ENCODE measurements at places on chromosomes 16 and 17.
A peak's percentile ranks its signal among the peaks of the same experiment; 100 is the strongest.

DNA sequence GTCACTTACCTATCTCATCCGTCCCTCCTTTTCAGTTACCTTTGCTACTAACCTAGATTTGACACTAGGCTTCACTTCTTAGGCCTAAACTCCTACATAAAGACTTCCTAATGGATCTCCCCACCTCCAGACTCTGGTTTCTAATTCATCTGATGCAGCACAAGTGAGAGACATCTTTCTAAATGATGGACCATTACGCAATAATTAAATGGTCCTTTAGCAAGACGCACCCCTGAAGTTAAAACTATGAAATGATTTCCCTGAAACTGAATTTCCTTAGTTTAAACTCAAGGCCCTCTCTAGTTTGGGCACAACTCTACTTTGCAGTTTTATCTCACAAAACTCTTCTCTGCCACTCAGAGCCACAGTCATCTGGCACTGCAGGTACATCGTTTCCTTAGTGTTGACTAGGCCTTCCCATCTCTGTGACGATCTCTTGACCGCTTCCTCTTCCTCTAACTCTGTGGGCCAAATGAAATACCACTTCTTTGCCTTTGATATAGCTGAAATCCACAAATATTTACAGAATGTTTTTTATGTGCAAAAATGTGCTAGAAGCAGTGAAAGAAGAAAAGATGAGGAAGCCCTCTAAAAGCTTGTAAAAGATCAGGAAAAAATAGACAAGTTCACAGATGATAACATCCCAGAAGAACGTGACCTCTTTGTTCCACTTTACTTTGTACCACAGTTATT is 3.3 kb downstream of the SYNRG start:
- peak; percentile 24 for DNase-seq

DNA sequence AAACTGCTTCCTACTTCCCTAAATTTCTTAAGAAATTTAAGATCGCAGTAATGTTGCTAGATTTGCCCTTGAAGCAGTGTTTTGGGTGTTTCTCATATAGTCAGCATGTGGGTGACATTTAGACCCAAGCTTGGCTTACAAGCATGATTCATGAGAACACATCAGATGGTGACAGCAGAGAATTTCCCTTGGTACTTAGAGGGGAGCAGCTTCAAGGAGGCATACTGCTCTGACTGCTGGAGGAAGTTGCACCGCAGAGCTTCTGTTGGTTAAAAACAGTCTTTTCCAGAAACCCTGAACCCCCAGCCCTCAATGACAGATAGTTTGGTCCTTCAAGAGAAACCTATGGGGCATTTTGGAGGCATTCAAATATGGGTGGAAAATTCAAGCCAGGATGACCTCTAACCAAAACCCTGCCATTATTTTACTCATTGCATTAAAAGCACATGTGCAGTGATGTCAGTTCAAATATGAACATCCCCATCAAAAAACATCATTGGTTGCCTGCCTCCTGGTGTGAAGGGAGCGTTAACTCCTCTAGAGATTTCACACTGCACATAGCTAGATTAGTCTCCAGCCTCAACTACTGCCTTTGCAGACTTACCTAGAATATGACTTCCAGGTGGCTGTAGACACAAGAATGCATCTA is 201.5 kb upstream of the CACNG5 start:
- DNase-seq = peak; percentile 94

DNA sequence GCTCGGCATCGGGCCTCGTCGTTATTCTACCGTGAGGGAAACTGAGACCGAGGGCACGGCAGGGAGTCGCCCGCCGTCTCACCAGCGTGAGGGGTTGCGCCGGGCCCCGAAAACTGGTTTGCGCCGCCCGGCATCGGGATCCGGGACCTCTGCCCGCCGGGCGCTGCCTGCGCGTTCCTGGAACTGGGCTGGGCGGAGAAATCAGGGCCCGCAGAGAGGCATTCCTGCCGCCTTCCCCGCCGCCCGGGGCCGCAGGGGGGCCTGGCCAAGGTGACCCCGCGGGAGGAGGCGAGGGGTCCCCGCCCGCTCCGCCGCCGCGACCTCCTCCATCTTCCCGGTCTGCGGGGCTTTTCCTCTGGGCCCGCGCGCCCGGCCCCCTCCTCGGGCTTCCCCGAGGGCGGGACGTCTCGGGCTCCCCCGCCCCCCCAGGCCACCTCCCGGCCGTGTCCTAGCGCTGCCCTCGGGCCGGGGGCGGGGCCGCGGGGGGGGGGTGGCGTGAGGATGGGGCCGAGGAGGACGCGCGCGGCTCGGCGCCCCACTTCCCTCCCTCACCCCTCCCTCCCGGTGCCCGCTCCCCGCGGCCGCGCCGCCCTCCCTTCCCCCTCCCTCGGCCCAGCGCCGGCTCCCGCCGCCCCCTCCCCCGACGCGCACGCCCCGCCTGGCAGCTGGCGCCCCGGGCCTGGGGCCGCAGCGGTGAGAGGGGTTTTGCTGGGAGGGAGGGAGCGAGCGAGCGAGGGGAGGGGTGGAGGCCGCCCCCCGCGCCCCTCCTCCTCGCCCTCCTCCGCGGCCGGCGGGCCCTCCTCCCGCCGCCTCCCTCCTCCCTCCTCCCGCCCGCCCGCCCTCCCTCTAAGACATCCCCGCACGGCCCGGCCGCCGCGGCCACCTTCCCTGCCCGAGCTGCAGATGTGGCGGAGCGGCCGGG is at the start of gene GLIS2:
TSS of gene GLIS2 (plus strand) at position 882 of the 922 bp plus-strand sequence. CDS start 16,214 bp downstream, outside the sequence.
- no peak for DNase-seq

GRCh38 chr17:81349397-81350319 is 45.6 kb upstream of the BAHCC1 start:
- DNase-seq = no peak

- no peak for DNase-seq
These were observed 13.0 kb downstream of the PLA2G10 start for GRCh38 chr16:14681115-14681514.

DNA sequence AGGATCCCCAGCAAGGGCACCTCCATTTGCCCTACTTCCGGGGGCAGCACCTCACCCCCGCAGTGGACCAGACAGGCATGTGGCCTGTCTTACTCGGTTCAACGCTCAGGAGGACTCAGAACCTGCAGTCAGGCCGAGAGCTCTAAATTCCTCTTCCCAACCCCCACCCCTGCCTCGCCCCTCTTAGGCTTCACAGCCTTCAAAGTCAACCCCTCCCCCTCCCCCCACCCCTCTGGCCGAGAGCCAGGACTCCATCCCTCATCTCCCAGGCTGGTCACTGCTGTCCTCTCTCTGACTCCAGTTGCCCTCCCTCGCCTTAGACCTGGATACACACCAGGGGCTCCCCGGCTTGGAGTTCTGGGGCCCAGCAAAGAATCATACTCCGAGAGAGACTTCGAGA is 8.1 kb upstream of the HS3ST6 start:
- no peak for DNase-seq

GRCh38 chr17:40497695-40498094 is 3.7 kb downstream of the TNS4 start:
- no peak for DNase-seq

DNA sequence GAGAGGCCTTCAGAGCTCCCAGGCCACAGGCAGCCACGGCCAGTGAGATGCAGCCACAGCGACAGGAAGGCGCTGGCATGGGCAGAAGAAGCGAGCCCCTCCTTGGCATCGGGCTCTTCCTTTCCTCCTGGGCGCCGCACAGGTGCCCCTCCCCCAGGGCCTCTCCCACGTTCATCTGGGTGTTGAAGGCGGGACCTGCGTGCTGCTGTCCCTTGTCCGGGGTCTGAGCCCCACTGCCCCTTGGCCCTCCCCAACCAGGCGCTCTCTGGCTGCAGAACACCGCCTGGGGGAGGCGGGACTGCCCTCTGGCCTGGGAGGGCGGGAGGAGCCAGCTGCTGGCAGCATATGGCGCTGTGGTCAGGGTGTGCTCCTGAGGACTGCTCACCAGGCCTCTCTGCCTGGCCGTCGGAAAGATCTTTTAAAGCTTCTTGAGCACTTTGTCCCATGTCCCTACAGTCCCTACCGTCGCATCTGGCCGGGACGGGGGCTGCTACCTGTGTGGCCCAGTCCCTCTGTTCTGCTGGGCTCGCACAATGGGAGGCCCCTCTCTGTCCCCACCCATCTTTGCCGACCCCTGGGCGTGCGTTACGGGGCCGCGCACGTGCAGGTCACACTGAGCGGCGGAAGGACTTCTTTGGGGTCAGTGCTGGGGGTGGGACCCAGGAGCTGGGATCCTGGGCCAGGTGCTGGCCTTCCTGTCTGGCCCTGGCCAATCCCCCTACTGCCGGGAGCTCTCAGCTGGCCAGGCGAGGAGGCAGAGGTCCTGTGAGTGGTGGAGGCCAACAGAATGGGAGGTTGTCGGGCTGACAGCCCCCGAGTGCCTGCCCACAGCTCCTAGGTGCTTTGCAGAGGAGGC is 1.7 kb downstream of the SLC25A10 start:
- no peak for DNase-seq

GRCh38 chr16:29925105-29925756 is 795 bp downstream of the KCTD13 start:
- DNase-seq = peak; percentile 5

DNA sequence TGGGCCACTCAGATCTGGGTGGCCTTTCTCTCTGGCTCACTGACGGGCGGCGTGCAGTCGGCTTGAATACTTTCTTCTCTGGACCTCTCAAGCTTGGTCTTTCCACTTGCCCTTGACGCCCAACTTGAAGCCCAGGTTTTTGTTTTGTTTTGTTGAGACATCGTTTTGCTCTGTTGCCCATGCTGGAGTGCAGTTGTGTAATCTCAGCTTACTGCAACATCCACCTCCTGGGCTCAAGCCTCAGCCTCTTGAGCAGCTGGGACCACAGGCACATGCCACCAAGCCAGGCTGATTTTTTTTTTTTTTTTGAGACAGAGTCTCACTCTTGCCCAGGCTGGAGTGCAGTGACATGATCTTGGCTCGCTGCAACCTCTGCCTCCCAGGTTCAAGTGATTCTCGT is 22.7 kb upstream of the KIF19 start:
- DNase-seq = no peak

DNA sequence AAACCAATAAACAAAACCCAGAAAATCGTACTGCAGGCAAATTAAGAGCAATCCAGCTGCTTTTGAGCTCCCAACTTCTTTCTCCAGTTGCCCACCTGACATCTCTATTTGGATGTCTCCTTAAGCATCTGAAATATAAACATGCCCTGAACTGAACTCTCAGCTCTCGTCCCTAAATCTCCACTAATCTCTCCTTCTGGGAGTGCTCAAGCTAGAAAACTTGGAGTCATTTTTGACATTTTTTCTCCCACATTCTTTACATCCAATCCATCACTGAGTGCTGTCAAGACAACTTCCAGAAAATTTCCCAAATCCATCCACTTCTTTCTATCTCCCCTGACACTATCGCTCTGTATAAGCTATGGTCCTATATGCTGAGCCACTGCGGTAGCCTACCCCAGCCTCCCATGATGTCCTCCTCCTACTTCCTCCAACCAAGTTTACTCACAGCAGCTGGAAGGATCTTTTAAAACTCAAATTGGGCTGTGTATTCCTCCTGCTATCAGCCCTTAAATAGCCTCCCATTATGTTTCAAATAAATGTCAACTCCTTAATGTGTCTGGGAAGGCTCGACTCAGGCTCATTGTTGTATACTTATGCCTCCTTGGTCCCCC is 53.1 kb downstream of the HS3ST3B1 start:
- peak; percentile 25 for DNase-seq

- no peak for DNase-seq
These were observed 76.6 kb downstream of the ABCC6 start for GRCh38 chr16:16146380-16147315.

- DNase-seq = peak; percentile 20
These were observed 388 bp downstream of the OXLD1 start for GRCh38 chr17:81666092-81666341.

- no peak for DNase-seq
These were observed 7.5 kb upstream of the CEP131 start for GRCh38 chr17:81230043-81230820.

- DNase-seq = no peak
These were observed 85.1 kb downstream of the PRKCB start for GRCh38 chr16:23920899-23921298.

GRCh38 chr17:41772586-41773189 is 13.8 kb downstream of the JUP start:
- no peak for DNase-seq

DNA sequence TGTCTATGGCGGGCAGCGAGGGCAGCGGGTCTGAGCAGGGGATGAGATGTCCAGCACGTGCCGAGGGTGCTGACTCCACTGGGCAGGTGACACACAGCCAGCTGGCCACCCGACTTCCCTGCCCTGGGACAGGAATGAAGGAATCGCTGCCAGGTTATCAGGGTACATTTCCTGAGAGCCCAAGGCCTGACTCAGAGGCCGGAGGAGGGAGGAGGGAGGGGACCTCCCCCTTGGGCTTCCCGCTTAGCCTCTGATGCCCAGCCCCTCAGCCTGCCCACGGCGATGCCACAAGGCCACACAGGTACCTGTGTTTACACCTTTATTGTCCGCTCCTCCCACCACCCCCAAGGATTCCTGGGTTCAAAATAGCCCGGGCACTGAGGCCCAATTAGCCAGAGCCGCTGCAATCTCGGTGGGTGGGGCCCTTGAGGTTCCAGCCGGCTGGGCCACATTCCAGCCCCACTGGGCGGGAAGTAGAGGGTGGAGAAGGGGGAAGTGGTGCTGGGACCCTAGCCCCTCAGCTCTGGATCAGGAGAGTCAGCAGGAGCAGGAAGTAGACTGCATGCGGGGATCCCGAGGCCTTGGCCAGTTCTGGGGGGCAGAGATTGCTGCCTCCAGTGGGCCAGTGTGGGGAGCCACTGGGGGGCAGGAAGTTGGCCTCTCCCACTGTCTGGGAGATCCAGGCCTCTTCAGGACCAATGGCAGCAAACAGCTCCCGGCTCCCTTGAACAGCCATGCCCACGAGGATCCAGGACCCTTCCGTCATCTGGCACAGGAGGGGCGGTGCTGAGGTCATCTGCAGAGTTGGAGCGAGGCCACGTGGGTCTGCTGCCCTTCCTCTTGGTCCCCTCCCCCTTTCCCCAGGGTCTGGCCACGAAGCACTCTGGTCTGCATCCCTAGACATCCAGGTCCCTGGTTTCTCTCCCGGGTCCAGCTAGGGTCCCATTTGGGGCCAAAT is 3.4 kb upstream of the PRSS8 start:
- DNase-seq = no peak

DNA sequence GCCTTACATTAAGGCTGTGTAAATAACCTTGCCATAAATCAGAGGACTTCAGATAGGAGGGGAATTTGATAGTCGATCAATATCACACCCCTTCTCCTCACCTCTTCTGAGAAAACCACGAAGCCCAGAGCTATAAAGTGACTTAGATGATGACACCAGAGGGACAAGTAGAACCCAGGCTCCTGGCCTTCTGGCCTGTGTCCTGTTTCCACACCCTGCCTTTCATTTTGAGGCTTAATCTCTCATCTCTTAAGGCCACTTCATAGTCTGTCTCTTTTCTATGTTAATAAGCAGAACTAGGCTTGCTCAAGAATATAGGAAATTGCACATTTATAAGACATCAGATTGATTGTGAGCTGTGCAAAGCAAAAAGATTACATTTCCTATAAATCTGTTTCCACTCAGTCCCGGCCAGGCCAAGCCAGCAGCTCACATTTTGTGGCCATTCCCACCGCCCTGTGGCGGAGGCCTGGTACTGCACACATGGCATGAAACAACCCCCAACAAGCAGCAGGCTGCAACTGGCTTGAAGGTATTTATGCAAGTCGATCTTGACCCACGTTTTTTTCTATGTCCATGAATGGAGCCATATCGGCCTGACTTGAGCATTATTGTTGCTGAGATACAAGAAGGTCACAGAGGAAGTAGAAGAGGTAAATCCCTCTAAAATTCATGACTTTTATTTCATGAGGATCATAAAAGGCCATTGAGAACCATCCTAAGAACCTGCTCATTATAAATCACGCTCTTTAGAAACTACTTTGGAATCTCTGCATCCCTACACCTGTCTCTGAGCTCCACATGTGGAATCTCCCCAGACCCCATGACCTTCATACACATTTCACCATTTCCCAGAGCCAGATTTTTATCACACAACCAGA is 93.7 kb downstream of the PMP22 start:
- DNase-seq = peak; percentile 49

- no peak for DNase-seq
These were observed 11.6 kb upstream of the CAMKK1 start for GRCh38 chr17:3904501-3904900.

Data from inflammatory macrophage treated with lipopolysaccharide for 4 hours (primary cell).